NCI-H345 (cell line): ENCODE measurements at places on chromosomes 3 and 15.
A peak's percentile ranks its signal among the peaks of the same experiment; 100 is the strongest.

DNA sequence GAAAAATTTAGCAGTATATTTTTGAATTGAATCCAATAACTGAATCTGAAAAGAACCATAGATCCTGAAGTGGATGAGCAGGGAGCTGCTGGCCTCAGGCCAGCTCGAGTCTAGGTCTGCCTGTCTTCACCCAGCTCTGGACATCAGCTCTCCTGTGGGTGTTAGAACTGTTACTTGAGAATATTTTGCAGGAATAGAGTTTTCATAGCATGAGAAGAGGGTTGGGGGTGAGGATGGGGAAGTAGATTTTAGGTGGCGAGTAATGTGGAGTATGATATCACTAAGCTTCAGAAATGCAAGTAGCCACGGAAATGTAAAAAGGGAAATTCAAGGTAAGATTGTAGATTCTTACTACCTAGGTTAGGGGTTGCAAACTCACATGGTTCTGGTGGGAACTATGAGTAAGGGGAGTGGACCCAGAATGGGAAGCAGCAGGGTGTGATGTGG lies 6.2 kb downstream of the RAB8B start:
- DNase-seq: peak; percentile 18

- DNase-seq: no peak
Observed at GRCh38 chr3:102136183-102136582, 286.9 kb downstream of the NFKBIZ start.

GRCh38 chr3:46089237-46090011 lies 62.1 kb upstream of the XCR1 start:
- DNase-seq: no peak

GRCh38 chr3:157100096-157100477 lies 59.9 kb downstream of the CCNL1 start:
- DNase-seq: no peak

DNA sequence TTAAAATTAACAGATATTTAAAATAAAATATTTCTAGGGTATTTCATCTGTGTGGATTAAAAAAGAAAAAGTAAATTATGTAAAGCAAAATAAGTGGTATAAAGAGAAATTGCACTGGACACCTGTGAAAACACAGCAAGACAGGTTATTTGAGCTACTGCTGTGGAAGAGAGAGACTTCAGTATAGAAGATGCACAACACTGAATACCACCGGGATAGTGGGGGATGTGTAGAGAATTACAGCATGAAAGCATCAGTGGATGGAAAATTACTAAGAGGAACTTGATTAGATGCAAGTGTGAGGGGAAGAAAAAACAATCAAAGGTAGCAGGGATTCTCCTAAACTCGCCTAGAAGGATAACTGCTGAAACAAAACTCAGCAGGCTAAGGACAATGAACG lies 1242.5 kb upstream of the GBE1 start:
- DNase-seq: peak; percentile 2

DNA sequence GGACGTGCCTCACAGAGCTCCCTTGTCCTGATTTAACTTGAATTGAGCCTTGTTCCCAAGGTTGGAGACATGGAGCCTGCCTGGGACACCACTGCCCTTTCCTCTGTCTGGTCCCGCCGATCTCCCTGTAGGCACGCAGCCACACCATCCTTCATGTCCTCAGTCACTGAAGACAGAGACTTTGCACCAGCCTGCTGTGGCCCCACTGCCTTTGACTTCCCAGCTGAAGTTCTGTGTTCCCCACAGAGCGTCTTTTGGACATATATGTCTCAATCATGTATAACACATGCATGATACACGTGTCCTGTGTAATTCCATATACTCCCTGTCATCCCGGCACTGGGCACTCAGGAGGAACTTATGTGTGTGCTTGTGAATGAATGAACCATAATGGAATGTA lies 23.6 kb downstream of the GABRA5 start:
- DNase-seq: no peak

- DNase-seq: no peak
Observed at GRCh38 chr3:151434151-151434890, 26.5 kb downstream of the IGSF10 start.

- no peak for DNase-seq
Observed at GRCh38 chr3:46997453-46998091, 18.1 kb downstream of the NBEAL2 start.

DNA sequence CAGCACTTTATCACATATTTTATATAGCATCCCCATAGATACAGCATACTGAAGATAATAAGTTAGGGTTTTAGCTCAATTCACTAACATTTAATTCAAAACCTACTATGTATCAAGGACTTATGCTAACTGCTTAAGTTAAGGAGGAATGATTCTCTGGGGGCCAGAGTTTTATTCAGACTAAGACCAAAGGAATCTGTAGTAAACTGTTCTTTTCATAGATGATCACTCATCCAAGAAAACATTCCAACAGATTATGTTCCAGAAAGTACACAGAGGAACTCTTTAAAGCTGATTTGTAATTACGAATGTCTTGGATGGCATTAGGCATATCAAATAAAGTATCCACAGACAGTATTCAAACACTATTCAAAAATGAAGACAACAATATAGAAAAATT lies 226.4 kb downstream of the SCAPER start:
- DNase-seq: no peak

DNA sequence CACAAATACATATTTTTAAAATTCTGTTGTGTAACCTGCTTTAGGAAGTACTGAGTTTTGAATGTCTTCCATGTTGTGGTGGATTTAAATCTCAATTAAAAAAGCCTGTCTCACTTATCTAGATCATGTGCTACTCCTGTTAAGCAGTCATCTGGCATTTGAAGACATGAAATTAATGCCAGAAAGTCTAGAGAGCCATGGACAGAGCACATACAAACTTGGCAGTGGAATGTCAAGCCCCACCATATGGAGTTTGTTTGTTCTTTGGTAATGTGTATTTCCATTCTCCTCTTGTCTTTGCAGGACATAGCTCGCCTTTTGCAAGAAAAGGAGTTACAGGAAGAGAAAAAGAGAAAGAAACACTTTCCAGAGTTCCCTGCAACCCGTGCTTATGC lies 39.3 kb upstream of the UTS2B start:
- no peak for DNase-seq

- no peak for DNase-seq
Observed at GRCh38 chr3:130507746-130508145, 9.2 kb upstream of the COL6A6 start.

DNA sequence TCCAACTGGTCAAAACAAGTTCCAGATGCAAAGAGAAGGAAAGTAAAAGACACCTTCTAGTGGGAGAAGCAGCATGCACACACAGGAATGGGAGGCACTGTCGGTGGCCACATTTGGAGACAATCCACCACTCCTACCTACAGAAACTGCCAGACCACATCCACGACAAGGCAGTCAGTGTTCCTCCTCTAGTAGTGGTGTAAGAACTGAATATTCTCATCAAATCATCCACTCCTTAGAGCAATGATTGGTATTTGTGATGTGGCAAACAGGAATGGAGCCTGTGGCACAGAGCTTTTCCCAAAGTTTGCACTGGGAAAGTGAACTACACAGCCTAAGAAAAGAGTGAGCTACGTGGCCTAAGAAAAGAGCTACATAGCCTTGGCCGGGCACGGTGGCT lies 5.1 kb upstream of the SPINT1 start:
- DNase-seq: no peak

GRCh38 chr3:183818041-183818620 lies 7.2 kb downstream of the MAP6D1 start:
- no peak for DNase-seq

DNA sequence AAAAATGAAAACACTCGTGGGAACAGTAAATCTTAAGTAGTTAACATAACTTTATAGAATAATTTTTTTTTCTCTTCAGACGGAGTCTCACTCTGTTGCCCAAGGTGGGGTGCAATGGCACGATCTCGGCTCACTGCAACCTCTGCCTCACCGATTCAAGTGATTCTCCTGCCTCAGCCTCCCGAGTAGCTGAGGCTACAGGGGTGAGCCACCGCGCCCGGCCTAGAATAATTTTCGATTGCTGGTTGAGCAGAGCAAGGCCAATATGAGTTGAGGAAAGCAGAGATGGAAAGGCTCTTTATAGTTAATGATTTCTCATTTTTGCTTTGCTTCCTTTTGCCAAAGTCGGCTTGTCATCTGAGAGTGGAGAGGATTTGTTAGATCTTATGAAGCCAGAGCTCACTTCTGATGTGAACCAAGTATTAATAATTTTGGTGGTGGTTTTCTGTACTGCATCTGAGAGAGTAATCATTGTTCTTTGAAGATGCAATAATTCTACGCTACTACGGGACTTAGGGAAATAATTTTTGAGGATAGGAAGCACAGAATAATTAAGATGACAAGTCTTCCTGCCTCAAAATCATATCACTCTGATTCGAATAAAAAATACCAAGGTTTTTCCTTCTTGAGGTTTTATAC lies 1.6 kb upstream of the GOLM2 start:
- DNase-seq: no peak

DNA sequence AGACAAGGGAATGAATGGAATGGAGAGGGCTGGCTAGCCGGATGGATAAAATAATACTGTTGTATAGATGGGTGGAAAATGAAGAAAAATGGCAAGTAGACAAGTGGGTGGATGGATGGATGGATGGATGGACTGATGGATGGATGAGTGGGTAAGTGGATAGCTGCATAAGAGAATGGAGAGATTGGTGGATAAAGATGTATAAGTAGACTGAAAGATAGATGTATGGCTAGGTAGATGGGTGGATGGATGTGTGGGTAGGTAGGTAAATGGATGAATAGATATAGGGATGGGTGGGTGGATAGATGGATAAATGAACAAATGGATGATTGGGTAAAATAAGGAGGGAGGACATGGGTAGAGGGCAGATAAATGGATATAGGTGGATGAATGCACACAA lies 13.9 kb downstream of the CPNE9 start:
- DNase-seq: no peak

GRCh38 chr3:176919836-176920765 lies 277.2 kb downstream of the TBL1XR1 start:
- DNase-seq: peak; percentile 82

- DNase-seq: no peak
Observed at GRCh38 chr3:186802701-186803100, 3.6 kb downstream of the RFC4 start.

DNA sequence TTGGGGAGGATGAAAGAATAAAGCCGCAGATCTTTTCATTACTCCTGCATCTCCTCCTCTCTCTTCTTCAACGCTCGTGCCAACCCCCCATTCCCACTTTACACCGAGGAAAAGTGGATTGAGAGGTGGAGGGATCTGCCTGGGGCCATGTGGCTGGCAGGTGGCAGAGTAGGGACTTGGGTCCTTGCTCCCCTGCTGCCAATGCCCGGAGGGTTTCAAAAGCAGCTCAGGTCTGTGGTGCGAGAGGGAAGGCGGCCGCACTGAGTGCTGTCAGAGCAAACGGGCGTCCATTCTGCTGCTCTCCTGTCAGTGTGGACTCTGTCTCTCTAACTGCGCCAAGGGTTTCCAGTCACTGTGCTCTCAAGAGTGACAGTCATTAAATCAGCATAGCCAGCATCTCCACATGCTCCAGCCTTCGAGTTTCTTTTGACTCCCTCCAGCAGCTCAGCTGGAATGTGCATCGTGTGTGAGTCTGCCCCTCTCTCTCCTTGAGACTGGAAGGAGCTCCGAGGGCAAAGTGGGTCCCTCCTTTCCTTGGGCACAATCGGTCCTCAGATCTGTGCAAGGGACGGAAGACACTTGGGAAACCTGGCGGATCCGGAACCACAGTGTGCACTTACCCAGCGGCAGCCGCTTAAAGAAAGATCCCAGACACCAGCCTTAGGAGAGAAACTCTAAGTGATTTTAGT lies 68.6 kb downstream of the VGLL4 start:
- DNase-seq: no peak

DNA sequence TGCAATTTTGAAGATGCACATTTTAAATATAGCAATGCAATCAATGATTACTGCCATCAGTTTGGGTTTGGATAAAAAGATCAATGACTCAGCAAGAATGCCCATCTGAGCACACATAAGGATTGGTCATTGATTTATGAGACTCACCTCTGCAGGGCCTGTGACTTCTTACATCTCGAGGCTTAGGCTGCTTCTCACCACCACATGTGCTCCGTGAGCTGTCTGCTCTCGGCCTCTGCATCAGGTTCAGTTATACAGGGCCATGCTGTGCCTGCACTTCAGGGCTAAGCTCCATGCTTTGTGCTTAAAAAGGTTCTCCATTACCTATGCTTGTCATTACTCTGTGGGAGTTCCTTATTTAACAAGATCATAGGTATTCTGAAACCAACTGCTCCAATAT lies 887.5 kb downstream of the DIPK2A start:
- no peak for DNase-seq

DNA sequence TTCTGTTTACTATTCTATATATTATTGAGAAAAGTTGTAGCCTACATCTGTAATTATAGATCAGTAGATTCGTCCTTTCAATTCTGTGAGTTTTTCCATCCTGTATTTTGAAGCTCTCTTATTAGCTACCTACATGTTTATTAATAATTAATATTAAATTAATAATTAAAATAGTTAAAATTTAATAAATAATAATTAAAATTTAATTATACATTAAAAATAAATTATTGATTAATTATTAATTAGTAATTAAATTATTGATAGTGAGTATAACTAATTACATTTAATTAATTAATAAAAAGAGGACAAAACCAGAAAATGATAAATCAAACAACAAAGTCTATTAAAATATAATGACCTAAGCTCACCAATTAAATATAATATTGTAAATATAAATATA lies 606.6 kb upstream of the ROBO1 start:
- no peak for DNase-seq

DNA sequence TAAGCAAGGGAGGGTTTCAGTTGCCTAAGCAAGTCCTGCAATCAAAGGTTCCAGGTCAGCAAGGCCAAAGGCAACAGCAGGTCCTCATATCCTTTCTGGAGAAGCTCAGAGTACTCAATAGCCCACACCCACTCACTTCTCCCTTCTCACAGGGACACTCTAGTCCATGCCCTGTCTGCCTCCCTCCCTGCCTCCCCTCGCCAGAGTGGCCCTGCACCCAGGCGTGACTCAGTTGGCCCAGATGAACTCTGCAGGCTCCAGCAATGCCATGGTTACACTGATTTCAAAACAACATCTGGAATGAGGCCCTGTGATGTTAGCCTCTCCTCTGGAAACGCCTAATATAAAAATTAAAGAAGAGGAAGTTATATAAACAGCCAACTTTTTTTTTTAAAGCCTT lies 32.9 kb downstream of the IL16 start:
- no peak for DNase-seq

GRCh38 chr3:10554236-10554611 lies 48.8 kb upstream of the ATP2B2 start:
- no peak for DNase-seq

GRCh38 chr3:14031271-14031670 lies 93.4 kb downstream of the CHCHD4 start:
- DNase-seq: no peak
